Adipose tissue (tissue), 3 donors: ENCODE measurements at places on chromosomes 3 and 15. TPM values are rescaled to one million over a fixed set of nuclear protein-coding genes. Genes with fewer than 3 reads are reported as not detected.

Gene SELENOT
- 90.4 TPM for polyA plus RNA-seq

Gene HCLS1
- polyA plus RNA-seq: 47.8 TPM

Gene TGM4
- not detected for polyA plus RNA-seq

Gene ATP13A5
- polyA plus RNA-seq: 0.05 TPM

Gene LNP1
- 5.1 TPM for polyA plus RNA-seq

Gene CPA3
- polyA plus RNA-seq: 4.4 TPM

Gene GRM2
- 0.21 TPM for polyA plus RNA-seq

Gene PLA2G4E
- not detected for polyA plus RNA-seq

Gene MYO9A
- 2.2 TPM for polyA plus RNA-seq

Gene CD276
- 32.2 TPM for polyA plus RNA-seq

Gene ISY1
- 23.5 TPM for polyA plus RNA-seq

Gene WNT7A
- 0.01 TPM for polyA plus RNA-seq

Gene MUSTN1
- polyA plus RNA-seq: 129 TPM

Gene TMEM45A
- polyA plus RNA-seq: 41.6 TPM

Gene GOLGA8A
- 48.3 TPM for polyA plus RNA-seq

Gene PLA2G4D
- polyA plus RNA-seq: not detected

Gene SCN11A
- polyA plus RNA-seq: 0.22 TPM

Gene ZNF774
- not detected for polyA plus RNA-seq

Gene ATP6V1A
- 8.9 TPM for polyA plus RNA-seq

Gene TLR9
- polyA plus RNA-seq: 0.15 TPM

Gene SLC25A38
- 22.7 TPM for polyA plus RNA-seq

Gene HCN4
- under 0.01 TPM for polyA plus RNA-seq

Gene AHSG
- not detected for polyA plus RNA-seq

Gene NR1D2
- polyA plus RNA-seq: 15.4 TPM

Gene SEMA3F
- polyA plus RNA-seq: 23.8 TPM
